Left renal pelvis (tissue), 4 donors: ENCODE measurements at places on chromosomes 13 and 19. TPM values are rescaled to one million over a fixed set of nuclear protein-coding genes. Genes with fewer than 3 reads are reported as not detected.

GRCh38 chr19:30284885-30285284, 87.3 kb upstream of the ZNF536 start:
- DNase-seq = no peak

GRCh38 chr19:5679289-5680083, 830 bp downstream of the MICOS13 start:
- DNase-seq = no peak

S1PR4 gene
- polyA plus RNA-seq = 0.21 TPM

TM9SF2 gene
- 228 TPM for polyA plus RNA-seq
